Thymus (tissue), 14 donors: ENCODE measurements at places on chromosomes 6 and 20.

DNA sequence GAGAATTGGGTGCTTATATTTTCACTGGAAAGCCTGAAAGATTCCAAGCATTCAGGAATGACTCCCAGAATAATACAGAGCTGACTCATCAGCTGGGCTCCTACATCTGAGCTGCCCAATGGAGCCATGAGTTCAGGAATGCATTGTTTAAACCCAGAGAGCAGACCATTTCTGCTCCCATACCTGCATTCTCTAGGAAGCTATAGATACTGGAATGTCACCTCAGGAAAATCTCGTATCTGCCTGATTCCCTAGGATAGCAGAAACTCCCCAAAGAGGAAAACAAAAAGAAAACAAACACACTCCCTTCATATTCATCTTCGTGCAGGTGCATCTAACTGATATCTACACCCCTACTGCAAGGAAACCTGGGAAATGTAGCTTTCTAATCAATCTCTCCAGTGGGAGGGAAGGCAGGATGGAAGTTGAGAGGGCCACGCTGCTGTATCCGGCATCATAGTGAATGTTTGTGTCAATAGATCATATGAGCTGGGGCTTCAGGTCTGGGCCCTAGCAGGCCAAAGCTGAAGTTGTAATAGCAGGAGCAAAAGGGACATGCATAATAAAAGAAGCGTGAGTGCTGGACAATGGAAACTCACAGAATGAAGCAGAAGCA lies 8.2 kb upstream of the SLC2A12 start:
- DNase-seq, result no peak

DNA sequence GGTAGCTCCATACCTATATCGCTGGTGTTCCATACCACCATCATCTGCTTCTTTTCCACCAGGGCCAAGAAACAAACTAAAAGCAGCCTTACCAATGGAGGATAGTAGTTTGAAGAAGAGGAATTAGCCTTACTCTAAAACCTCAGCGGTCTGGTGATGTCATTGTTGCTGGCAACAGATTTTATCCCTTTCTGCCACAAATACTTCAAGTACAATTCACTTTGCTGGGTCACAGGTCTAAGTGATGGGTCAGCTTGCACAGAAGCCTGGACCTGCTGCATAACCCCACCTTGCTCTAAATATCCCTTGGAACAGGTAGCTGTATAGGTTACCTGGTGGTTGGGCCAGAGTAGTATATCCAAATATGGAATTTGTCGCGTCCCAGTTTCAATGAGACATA lies 53.2 kb upstream of the THEMIS start:
- DNase-seq, result no peak

DNA sequence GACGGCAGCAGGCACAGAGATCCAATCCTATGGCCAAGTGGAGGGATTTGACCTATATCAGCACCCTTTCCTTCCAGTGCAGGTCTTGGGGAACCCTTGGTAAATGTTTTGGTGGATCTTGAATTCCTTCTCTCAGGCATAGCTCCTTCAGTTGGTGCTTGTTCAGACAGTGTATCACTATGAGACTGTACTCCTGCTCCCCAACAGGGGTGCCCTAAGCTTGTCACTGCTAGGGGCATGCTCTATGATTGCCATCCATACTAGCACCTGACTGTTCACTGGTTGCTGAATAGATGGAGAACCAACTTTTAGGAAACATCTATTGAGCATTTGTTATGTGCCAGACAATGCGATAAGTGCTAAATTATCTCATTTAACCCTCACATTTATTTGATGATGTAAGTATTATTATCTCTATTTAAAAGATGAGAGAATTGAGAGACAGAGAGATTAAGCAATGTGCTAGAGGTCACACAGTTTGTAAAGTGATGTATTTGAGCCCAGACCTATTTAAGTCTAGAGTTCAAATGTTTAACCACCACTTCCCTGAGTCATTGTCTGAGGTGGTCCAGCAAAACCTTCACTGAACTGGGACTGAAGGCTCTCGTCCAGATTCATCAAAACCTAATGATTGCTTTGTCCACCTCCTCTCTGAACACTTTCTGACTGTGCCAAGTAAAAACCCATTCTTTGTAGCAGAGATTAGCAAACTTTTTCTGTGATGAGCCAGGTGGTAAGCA lies 34.3 kb downstream of the ADGRF1 start:
- DNase-seq, result no peak

GRCh38 chr6:11648889-11649288 lies 111.3 kb downstream of the TMEM170B start:
- DNase-seq, result no peak

- no peak for DNase-seq
Measured at GRCh38 chr6:167933290-167933689, 64.2 kb upstream of the KIF25 start.

- DNase-seq, result peak; percentile 37
Measured at GRCh38 chr6:90194371-90194841, 102.2 kb downstream of the BACH2 start.

DNA sequence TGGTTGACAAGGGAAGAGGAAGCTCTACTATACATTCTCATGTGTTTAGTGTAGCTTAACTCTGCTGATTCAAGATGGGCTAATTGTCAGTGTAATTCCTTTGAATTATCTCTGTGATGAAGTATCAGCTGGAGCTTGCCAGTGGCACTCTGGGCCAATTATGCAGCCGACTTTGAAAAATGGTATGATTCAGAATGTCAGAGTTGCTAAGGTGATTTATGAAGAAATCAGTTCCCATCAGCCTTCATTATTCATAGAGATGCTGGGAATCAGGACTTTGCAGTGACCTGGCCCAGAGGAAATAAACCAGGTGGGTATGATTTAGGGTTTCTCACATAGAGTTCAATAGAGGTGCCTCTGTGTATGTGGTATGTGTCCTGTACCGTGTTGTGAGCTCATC lies 33.4 kb downstream of the KCNS1 start:
- no peak for DNase-seq

DNA sequence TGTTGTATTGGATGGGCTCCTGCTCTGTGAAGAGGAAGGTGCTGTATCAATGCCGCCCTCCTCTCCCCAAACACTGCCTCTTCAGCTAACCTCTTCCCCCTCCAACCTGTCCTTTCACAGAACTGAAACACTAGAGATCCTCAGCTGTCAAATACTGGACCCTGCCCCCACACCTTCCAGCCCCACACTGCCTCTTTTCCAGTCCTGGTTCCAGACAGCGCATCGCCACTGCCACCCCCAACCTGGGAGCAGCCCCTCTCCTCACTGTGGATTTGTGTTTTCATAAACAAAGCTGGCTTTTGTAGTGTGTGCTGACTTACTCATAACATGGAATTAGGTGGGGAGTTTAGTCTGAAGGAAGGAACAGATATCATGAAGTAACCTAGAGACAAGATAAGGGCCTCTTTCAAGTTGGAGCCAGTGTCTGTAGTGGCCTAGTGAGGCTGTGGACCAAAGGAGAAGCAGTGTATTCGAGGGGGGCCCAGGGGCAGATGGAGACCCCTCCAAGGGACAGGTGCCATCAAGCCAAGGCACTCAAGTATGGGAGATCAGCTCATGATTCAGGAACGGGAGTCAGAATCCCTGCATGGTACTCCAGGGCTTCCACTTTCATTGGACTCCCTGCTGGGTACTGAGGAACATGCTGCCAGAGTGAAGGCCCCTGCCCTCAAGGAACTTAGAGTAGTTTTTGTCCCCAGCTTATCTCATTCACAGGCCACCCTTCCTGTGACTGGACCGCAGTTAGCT lies 2.1 kb downstream of the SCUBE3 start:
- no peak for DNase-seq

DNA sequence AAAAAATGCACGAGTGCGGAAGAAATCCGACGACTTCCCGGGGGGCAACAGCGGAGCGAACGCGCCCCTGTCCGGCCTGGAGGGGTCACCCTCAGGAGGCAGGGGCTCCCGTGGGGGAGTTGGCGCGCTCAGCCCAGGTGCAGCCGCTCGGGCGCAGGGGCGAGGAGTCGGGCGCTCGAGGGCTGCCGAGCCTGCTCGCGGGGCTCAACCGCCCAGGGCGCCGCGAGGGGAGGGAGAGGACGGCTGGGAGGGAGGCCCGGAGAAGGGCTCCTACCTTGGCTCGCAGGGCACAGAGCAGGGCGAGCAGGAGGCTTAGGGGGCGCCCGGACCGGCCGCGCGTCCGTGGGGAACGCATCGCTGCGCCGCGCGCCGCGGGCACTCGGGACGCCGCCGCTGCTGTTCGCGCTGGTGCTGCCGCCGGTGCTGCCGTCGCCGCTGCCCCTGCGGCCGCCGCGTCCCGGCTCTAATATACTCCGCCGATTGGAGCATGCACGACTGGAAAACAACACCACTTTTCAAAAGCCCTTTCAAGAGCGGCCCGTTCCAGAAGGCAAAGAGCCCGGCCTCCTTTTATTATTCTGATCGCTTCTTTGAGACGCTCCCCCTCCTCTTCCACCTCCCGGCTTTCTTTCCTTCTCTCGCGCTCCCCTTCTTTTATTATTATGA lies 490 bp downstream of the JAG1 start:
- DNase-seq, result no peak

- DNase-seq, result no peak
Measured at GRCh38 chr6:152496731-152497130, 140.4 kb downstream of the SYNE1 start.

DNA sequence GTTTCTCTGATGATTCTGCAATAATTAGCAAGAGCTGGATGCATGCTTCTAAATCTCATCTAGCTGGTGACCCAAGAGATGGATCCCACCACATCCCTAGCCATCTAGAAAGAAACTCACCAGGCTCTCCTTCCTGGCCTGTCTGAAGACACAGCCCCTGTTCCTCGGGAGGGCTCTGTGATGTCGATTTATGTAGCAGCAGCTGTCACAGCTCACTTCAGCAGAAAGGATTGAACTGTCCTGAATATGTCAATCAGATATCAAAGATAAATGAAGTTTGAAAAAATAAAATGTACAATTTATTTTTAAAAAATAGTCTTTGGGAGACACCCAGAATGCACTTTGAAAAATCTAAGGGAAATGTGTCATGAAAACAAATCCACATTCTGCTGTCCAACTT lies 67.3 kb upstream of the TSHZ2 start:
- DNase-seq, result no peak

DNA sequence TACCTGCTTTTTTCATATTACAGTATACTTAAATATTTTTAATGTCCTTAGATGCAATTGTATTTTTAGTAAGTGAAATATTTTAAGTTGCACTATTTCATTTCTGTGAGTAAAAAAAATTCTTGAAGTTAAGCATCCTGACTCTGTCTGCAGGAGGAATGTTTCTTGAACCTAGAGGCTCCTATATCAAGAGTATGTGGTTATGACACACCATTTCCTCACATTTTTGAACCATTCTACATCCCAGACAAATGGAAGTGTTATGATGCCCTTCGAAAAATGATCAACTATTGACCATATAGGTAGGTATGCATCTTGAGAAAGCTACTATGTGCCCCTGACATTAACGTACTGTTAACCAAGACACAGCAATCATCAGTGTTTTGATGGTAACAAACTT lies 237.0 kb downstream of the BCKDHB start:
- DNase-seq, result no peak

DNA sequence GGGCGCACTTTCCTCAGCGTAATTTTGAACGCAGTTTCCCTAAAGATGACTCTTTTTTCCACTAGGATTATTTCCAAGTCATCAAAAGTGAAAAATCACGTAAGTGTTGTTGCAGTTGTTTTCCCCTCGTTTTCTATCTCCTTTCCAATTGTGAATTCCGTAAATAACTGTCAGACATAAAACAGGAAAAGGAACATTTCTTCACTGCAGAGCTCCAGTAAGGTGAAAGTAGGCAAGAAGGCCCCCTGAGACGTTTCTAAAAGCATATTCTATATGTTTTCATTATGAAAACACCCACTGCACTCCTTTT lies 17.8 kb downstream of the HIVEP2 start:
- DNase-seq, result no peak

- DNase-seq, result no peak
Measured at GRCh38 chr6:100023798-100024197, 29.8 kb upstream of the MCHR2 start.

DNA sequence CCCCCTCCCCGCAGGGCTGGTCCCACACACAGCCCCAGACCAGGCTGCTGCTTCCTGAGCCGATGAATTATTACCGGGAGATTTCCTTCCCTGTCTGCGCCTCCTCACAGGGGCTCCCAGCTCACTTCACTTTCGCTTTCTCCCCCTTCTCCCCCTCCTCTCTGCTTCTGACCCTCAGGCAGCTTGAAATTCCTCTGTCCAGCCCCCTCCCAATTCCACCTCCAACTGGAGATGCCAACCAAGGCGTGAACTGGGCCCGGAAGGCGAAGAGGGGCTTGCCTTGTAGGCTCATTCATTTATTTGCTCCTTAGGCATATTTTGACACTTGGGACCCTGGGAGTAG lies 1.7 kb upstream of the TCF15 start:
- DNase-seq, result no peak

DNA sequence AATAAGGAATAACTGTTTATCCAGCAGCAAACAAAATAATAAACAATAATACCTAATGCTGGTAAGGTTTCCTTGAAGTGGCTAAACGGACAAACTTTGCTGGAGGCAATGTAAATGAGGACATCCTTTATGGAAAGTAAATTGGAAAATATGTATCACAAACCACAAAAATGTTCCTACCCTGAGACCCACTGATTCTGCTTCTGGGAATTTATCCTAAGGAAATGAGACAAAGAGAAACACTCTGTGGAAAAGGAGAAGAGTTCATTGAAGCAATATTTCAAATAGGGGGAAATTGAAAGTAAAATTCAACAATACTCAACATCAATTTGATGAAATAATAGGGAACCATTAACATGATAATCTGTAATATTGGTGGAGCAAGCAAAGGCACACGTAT lies 37.9 kb downstream of the MAFB start:
- no peak for DNase-seq

DNA sequence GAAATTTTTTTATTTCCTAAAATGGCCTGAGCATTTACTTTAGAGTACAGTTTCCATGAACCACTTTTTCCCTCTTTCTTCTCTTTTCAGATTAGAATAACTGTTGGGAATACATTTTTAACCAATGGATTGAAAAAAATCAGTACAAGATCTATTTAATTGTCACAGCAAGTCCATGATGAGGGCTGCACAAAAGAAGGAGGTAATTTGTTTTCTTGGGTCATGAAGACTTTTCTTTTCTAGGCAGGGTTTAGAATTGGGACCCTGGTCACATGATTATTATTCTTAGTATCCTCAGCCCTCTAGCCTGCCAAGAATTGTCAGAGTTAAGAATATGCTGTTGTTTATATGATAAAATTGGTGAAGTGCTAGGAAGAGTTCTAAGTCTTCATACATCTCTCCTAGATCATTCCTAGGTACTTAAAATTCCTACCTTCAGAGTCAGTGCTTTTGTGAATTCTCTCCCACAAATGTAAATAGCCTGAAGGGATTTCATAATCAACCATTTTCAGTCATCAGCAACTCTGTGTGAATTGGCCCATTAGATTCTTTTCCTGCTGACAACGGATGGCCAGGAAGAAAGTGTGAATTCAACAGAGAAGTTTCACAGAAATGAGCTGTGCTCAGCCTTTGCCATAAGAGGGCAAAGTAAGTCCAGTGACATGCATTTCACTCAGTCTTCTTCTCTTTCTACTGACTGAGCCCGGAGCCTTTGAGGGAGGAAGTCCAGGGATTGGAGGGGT lies 32.4 kb upstream of the TPBG start:
- no peak for DNase-seq

- DNase-seq, result no peak
Measured at GRCh38 chr6:83403191-83403590, 27.7 kb downstream of the ME1 start.
